ENCODE measurements at places on chromosomes 1 and 21.

DNA sequence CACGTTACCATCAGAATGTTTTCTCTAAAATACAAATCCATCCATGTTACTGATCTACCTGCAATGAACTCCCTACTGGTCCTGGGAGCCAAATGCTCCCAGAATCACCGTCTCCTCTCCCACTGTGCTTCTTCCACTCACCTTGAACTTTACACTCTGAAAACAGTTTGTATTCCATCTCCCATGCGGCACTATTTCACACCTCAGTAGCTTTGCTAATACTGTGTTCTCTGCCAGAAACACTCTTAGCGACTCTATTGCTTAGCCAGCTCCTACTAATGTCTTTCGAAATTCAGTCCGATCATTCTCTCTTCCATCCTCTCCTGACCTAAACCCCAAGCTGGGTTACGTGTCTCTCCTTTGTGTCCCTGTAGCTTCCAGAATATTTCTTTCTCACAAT is 284.4 kb upstream of the DUSP10 start:
- DNase-seq = no peak

DNA sequence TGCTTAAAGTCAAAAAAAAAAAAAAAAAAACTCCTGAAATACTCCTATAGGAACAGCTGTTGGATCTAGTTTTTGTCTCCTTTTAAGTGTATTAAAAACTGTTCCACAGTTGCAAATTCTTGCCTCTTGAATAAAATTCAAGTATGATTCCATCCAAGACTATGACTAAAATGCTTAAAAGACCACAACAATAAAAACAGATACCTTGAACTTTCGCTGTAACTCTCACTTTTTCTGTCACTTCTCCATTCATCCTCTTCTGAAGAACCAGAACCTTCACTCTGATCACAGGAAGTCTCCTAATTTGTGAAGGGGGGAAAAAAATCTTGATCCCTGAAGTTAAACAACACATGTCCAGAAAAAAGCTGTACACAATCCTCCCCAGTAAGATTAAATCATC is 55.0 kb upstream of the PSMG1 start:
- no peak for DNase-seq

DNA sequence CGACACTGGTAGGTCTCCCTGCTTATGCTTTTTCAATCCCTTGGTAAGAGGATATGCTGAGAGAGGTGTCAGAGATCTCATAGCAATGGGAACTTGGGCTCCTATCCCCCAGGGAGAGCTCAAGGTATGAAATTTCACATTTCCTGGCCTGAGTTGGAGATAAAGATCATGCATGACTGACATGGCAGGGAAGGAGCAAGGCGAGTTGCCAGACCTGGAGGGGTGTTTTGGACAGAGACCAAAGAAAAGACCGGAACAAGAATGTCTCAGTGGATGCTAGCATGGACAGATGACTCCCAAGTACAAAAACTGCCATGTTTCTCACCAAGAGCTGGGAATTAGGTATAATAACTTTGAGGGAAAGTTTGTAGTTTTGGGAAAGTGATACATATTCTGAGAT is 334.1 kb upstream of the B3GALT2 start:
- no peak for DNase-seq

DNA sequence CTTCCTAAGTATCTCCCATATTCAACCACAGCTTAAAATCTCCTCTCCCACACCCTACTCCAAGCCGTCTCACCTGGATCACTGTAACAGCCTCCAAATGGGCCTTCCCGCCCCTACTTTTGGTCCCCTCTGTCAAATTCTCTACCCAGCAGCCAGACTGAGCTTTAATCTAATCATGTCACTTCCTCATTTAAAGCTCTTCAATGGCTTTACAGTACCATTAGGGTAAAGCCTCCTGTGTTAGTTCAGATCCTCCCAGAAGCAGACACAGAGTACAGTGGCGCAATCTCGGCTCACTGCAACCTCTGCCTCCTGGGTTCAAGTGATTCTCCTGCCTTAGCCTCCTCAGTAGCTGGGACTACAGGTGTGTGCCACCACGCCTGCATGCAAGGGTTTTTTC is 46.8 kb upstream of the PSEN2 start:
- no peak for DNase-seq

- DNase-seq = no peak
These were observed 3.4 kb downstream of the PLXNA2 start for GRCh38 chr1:208240662-208241355.

DNA sequence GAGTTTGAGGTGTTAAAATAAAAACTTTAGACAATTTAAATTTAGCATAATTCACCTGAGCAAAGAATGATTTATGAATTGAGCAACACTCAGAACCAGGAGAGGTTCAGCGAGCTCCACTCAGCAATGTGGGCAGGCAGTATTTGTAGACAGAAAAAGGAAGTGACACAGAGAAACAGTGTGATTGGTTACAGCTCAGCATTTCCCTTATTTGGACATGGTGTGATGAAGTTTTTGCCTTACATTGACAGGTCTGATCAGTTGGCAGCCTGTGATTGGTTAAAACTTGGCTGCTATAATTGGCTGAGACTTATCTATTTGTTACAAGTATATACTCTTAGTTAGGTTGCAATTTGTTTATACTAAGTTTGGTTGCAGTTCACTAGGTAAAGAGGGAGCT is 621.2 kb upstream of the PRMT6 start:
- DNase-seq = no peak

GRCh38 chr1:20440785-20441200 is 45.2 kb downstream of the CAMK2N1 start:
- DNase-seq = no peak

- no peak for DNase-seq
These were observed 5.6 kb downstream of the COL8A2 start for GRCh38 chr1:36119456-36119855.

DNA sequence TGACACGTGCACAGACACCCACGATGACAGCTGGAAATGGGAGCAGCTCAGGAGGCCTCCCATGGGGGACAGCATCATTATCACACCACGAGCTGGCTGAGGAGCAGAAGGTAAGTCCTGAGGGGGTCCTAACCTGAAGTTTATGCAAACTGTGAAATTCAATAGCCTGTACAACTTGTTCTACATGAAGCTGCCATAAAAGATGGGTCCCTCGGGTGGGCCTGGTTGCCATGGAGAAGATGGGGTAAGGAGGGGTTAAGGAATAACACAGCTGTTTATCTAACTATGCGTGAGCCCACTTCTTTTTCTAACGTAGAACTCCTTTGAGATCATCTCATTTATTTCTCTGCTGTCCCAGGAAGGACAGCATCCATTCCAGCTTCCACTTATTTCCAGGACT is 163.4 kb upstream of the CD34 start:
- DNase-seq = no peak

DNA sequence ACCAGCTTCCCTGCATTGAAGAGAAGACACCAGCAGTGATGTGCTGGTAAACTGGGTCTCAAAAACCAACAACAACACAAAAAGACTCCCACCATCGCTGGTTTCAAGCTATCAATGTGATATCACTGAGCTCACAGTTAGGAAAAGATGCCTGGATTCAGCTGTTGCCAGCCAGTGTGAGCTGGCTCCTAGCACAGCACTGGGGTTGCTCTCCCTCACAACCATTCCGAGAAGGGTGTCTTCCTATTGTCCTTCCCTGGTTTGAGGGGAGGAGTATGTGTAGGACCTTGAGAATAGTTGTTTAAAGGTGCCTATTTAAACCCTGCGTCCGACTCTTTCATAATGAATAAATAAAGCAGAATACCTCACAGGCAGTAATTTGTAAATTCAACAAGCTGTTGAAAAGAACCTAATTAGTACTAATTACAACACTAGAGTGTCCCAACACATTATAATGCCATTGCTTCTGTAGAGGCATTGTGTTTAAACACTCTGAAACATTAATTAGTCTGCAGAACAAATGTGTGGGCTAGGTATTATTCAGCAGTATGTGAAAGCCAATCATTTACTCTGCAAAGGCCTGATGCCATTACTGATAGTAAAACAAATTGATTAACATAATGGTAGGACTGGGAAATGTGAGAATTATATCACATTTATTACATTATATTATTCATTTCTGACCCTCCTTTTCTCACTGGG is 17.2 kb downstream of the NIBAN1 start:
- DNase-seq = no peak

GRCh38 chr21:32728456-32728839 is 635 bp upstream of the SYNJ1 start:
- no peak for DNase-seq
